ENCODE measurements at places on chromosomes 7 and 10.

DNA sequence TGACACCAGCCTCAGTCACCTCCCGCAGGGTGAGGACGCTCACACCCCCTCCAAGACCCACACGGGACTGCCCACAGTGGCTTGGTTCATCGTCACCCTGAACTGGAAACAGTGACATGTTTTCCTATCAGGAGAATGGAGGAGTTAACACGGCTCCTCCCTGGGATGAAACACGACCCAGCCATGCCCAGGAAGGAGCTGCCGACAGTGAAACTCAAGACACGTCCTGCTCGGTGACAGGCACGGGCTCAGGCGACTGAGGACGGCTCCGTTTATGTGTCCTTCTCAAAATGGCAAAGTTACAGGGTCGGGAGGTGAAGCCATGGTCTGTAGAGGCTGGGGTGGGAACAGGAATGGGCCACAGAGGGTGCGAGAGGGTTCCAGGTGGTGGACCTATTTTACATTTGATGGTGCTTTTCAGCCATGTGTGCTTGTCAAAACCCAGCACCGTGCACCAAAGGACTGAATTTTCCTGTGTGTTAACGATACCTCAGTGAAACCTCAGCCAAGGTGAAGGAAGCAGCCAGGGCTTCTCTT is 272.4 kb downstream of the ADARB2 start:
- DNase-seq: no peak

GRCh38 chr7:158706273-158706704 is 1.7 kb upstream of the NCAPG2 start:
- no peak for DNase-seq

GRCh38 chr10:83166344-83166743 is 973.0 kb upstream of the GHITM start:
- DNase-seq: peak; percentile 54

DNA sequence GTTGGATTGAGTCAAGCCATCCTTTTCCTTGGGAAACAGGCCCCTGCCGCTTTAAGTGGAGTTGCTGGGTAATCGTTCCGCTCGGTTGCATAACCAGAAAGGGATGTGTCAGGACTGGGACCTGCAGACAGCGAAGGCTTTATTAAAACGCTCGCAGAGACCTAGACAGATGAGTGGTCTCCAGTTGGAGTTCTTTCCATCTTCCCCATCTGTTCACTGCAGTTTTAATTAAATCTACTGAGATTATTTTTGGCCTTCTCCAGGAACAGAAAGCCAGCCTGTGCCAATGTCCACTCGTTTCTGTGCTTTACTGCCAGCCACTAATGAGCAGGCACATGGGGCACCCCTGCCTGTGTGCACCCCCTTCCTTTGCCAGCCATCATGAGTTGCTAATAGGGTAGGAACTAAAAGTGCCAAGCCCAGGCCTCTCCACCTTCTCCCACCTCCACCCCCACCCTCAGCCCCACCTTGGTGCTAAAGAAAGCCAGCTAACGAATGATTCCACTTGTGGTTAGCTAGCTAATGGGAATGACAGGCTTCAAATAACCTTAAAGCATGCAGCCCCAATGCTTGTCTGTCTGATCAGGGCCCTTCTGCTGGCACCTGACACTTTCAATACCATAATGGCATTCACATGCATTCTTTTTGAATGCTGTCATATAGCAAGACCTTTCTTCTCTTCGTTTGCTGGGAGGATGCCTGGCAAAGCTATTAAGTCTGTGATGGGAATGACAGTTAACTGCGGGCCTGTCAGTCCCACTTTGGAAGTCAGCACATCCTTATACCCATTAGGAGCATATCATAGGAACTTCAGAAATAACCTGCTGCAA is 556.8 kb upstream of the GALNT17 start:
- peak; percentile 84 for DNase-seq

GRCh38 chr7:122543166-122543565 is 155.8 kb downstream of the RNF133 start:
- DNase-seq: no peak

- no peak for DNase-seq
These were observed 28.5 kb upstream of the TTYH3 start for GRCh38 chr7:2603044-2603965.

DNA sequence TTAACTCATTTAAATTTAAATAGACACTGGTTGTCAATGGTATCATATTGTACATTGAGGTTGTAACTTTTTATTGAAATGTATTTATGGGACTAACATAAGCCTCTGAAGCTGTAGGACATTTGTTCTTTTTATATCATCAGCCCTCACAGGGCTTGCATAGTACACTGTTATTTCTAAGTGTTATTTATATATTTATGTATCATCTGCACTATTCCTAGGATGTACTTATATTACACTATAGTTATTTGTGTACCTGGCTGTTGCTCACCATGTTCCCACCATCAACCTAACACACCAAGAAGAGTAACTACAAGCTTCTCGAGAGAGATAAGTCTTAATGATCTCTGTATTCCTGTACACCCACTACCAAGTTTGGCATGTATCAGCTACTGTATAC is 224.7 kb downstream of the PPP1R3A start:
- DNase-seq: no peak

GRCh38 chr7:514651-515598 is 4.7 kb downstream of the PDGFA start:
- DNase-seq: no peak

GRCh38 chr10:33133557-33133956 is 175.5 kb upstream of the ITGB1 start:
- DNase-seq: no peak

GRCh38 chr7:96819111-96819700 is 109.6 kb upstream of the SEM1 start:
- DNase-seq: no peak

DNA sequence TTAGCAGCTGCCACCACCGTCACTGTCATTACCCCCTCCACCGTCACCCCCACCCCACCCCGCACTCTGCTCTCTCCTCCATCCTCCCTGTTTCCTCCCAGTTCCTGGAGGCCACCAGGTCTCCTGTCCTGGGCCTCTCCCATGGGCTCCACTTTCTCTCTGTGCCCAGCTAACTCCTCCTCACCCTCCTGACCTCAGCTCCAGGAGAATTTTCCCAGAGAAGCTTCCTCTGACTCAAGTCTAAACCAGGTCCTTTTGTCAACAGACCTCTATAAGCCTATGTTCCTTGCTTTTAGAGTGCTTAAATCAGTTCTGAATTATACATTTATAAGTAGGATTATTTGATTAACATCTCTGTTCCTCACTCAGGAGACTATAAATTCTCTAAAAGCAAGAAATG is 150.0 kb downstream of the ARHGAP12 start:
- no peak for DNase-seq

GRCh38 chr7:117140921-117141320 is 181.9 kb downstream of the WNT2 start:
- no peak for DNase-seq

DNA sequence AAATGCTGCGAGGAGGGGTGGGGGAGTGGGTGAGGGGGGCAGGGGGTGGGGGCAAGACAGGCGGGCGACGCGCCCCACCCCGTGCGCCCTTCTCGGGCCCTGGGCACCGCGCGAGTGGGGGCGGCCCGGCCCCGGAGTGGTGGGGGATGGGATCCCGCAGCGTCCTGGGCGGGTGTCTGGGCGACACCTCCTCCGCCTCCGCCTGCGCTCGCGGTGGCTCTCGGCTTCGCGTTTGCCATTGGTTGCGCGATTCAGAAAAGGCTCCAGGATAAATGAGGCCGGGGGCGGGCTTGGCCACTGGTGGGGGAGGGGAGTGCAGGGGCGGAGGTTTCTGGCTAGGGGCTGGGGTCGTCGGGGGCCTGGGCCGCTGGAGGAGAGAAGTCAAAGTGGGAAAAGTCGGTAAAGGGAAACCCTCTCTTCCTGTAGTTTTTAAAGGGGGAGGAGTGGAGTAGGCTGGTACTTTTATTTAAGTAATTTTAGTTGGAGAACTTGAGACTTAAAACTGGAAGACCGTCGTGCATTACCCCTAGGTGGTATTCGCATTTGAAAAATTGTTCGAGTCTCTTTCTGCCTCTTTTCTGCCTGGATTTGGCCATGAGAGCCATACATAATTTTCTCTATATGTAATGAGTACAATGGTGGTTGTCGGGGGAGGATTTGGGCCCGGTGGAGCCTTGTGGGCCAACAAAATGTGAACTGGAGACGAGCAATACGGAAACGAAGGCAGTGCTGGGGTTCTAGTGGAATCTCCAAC is 992 bp upstream of the IGF2BP3 start:
- peak; percentile 94 for DNase-seq

DNA sequence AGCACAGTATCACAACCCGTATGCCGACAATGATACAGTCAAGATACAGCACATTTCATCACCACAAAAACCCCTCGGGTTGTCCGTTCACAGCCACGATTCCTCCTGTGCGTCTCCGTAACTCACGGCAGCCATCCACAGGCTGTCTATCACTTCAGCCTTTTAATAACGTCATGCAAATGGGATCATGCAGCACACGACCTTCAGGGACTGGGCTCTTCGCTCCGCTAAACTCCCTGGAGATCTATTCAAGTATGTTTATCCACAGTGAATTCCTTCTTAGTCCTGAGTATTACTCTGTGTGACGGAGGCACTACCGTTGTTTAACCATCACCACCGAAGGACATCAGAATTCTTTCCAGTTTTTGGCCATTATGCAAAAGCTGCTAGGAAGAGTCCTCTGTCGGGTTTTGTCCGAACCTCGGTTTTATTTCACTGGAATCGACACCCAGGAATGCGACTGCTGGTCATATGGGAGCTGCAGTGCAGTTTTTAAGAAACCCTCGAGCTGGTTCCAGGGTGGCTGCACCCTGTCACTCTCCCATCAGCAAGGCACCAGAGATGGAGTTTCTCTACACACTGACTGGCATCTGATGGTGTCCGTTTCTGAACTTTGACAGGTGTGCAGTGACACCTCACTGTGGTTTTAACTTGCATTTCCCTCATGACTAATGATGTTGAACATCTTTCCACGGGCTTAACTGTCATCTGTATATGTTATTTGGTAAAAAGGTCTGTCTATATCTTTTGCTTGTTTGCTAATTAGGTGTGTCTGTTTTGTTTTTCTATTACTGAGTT is 193.6 kb downstream of the MAD1L1 start:
- peak; percentile 3 for DNase-seq

- no peak for DNase-seq
These were observed 23.2 kb downstream of the PNLIPRP3 start for GRCh38 chr10:116450861-116451260.

GRCh38 chr7:91285696-91286355 is 21.6 kb downstream of the FZD1 start:
- no peak for DNase-seq

DNA sequence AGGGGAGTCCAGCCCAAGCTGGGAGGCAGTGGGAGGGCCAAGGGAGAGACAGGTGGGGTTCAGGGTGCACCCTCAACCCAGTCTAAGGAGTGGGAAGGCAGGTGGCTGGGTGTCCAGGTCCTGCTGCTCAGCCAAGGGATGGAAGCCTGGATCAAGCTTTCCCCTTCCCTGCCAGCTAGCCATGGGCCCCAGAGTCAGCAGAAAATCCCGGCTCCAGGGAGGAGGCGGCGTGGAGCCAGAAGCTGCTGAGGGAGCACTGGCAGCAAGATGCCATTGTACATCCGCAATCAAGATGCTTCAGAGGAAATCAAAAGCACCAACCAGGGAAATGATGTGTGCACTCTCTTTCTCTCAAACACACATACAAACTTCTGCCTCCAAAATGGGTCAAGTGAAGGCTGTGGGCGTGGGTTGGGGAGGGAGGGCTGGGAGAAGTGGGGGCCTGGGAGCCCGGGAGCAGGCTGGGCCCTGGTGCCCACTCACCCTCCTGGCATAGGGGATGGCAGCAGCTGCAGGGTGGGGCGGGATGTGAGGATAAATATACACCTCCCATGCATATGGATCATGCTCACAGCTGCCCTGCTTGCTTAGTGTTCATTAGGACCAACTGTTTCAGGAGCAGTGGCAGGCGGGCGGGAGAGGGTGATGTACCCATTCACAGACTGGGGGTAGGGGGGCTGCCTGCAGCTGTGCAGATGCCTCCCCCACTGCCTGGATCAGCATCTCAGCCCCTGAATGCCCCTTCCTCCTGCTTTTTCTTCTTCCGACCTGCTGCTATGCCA is 24.2 kb downstream of the TRIM8 start:
- no peak for DNase-seq

DNA sequence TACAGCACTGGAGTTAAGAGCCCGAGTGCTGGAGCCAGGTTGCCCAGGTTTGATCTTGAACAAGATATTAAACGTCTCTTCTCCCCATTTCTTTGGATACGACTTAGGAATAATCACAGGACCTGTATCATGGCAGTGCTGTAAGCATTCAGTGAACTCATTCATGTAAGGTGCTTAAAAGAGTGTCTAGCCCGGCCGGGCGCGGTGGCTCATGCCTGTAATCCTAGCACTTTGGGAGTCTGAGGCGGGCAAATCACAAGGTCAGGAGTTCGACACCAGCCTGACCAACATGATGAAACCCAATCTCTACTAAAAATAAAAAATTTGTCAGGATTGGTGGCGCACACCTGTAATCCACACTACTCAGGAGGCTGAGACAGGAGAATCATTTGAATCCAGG is 40.8 kb downstream of the CHST15 start:
- no peak for DNase-seq

DNA sequence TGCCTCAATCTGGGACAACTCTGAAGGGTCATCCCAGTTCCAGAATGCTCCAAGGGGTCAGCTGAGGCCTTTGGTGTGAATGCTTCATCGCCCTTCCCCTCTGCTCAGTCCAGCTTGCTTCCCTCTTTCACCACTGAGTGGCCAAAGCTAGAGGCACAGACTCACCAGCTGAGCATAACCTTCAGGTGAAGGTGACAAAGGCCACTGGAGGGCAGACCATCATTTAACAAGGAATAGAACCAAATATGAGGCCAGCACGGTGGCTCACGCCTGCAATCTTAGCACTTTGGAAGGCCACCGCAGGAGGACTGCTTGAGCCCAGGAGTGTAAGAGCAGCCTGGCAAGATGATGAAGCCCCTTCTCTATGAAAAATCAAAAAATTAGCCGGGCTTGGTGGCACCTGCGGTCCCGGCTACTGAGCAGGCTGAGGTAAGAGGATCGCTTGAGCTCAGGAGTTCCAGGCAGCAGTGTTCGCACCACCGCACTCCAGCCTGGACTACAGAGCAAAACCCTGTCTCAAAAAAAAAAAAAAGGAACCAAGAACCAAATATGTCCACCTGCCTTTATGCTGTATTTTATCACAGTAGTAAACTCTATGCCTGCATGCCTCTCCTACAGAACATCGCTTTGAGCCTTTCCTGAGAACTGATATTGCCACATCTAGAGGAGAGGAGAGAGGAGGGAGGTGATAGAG is 13.4 kb downstream of the PRKAG2 start:
- DNase-seq: no peak

Data from BE2C (cell line).